ENCODE measurements at places on chromosomes 5 and 9.

DNA sequence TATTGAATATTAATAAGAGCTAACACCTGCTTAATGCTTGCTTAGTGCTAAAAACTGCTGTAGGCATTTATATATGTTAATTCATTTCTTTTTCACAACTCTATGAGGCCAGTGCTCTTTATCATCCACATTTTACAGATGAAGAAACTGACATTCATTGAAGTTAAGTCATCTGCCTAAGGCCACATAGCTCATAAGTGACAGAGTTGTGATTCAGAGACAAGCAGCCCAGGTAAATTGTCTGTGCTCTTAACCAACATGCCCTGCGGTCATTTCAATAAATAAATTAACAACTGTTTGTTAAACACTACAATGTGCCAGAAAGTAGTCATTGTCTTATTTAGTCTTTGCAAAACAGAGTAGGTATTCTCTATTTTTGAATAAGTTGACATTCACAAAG is 1354.4 kb upstream of the C9orf72 start:
- DNase-seq = no peak

- no peak for DNase-seq
Observed at GRCh38 chr9:91720751-91721705, 229.0 kb downstream of the ROR2 start.

- DNase-seq = no peak
Observed at GRCh38 chr5:149134778-149135500, 6.4 kb upstream of the ABLIM3 start.

DNA sequence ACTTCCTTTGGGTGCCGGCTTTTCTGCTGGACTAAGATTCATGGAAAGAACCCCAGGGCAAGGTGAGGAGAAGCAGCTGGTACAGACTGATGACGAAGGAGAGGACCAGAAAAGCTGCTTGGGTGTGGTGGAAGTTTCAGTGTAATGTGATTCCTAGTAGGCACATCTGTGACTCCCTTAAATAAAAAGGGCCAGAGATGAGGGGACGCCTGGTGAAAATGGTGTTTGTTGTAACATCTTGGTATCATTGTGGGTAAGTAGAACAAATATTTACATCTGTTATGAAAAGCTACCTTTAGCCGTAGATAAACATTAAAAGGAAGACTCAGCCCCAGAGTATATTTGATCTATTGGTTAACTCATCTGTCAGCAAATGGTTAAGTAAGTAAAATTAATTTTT is 33.8 kb downstream of the OTULINL start:
- DNase-seq = no peak

GRCh38 chr5:131206061-131206460 is 35.3 kb downstream of the LYRM7 start:
- DNase-seq = no peak
